IMR-90 (cell line): ENCODE measurements at places on chromosomes 4 and X.
A peak's percentile ranks its signal among the peaks of the same experiment; 100 is the strongest.

DNA sequence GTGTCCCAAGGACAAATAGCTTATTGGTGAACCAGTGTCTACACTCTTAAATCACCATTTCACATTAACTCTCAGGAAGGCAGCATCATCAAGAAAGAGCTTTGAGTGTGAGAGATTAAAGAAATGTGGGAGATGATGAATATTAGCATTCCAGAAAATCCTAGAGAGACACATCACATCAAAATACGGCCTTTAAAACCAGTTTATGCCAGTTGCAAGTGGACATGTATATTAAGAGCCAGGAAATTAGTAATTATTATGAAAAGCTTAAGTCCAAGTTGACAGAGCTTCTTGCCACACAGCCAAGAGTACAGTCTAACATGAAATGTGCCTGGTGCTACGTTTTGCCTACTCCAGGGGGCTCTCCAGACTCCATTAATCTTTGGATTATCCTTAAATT is 503.0 kb upstream of the BOD1L1 start:
- peak; percentile 58 for DNase-seq

DNA sequence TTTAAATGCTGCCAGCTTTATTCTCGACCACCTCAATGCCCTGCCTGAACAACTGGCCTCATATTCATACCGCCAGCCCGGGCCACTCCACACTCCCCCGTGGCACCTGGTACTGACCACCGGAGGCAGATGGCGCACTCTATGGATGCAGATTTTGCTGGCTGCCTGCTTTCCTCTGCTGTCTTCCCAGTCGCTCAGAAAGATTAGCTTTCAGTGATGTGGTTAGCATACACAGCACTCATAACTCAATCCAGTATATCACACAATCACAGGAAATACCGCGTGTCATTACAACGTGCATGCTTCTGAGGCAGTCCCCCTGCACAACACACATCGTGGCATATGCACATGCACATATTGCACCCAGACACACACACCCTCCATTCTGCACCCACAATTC is 147.2 kb upstream of the BCOR start:
- peak; percentile 14 for DNase-seq

DNA sequence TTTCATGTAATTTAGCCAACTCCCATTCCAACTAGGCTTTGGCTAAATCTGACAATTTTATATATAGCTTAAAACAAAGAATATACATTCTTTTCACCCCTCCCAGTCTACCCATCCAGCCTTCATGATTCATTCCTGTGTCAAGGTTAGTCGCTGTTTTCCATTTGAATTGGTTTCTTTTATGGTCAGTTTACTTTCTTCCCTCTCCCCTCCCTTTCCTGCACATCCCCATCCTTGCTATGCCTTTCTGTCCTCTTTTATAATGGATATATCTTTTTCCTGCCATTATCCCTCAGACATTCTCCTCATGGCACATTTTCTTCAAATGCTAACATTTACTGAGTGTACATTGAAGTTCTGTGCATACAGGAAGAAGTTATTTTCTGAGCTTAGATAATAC is 4.7 kb downstream of the ZXDB start:
- DNase-seq: no peak

DNA sequence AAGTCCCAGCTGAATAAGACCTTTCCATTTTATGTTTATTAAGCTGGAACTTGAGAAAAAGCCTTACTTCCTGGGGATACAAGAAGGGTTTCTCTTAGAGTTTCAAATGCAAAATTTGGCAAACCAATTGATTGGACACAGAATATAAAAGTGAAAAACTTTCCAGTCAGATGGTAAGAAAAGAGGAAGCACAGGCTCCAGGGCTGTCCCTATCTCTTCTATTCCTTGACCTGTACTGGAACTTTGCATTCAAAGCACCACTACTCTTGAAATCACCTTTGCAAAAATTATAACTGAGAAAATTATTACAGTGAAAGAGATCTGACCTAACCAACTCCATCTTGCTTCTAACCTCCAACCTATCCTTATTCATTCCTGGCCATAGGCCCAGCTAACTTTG is 11.7 kb downstream of the PROM1 start:
- DNase-seq: no peak

DNA sequence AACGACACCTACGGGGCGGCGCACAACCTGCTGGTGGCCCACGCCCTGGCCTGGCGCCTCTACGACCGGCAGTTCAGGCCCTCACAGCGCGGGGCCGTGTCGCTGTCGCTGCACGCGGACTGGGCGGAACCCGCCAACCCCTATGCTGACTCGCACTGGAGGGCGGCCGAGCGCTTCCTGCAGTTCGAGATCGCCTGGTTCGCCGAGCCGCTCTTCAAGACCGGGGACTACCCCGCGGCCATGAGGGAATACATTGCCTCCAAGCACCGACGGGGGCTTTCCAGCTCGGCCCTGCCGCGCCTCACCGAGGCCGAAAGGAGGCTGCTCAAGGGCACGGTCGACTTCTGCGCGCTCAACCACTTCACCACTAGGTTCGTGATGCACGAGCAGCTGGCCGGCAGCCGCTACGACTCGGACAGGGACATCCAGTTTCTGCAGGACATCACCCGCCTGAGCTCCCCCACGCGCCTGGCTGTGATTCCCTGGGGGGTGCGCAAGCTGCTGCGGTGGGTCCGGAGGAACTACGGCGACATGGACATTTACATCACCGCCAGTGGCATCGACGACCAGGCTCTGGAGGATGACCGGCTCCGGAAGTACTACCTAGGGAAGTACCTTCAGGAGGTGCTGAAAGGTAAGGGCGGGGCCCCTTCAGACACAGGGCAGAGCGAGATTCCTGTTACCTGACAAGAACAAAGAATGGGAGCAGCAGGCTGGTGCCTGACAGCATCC is 11.7 kb downstream of the RPL9 start:
- peak; percentile 28 for DNase-seq

- DNase-seq: peak; percentile 0
These were observed 26.3 kb upstream of the ZMAT1 start for GRCh38 chrX:101958139-101958538.
